Small intestine (tissue), 16 donors: ENCODE measurements at places on chromosomes 3 and 15. TPM values are rescaled to one million over a fixed set of nuclear protein-coding genes. Genes with fewer than 3 reads are reported as not detected.
A peak's percentile ranks its signal among the peaks of the same experiment; 100 is the strongest.

- H3K4me3 ChIP-seq, result no peak overlapping the region
- H3K27me3 ChIP-seq, result no peaks in the 10 kb centered on the region
- no peak for DNase-seq
- peaks cover 13% of the 10 kb centered on the region for H3K4me1 ChIP-seq
These were observed 78.7 kb upstream of the TSC22D2 start for GRCh38 chr3:150329408-150329807.

DNA sequence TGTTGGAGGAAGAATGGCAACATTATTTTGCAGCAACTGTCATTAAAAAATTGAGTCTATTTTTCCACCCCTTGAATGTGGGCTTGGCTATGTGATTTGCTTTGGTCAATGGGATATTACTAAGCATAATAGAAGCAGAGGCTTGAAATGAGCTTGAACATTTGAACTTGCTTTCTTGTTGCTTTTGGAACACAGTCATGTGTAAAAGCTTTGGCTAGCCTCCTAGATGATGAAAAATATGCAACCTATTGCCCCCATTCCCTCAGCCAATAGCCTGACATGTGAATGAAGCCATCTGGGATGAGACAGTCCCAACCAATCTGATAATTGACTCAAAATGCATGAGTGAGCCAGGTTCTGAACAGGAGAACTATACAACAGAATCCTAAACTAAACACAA, 78.4 kb downstream of the PLSCR2 start:
- no peaks in the 10 kb centered on the region for H3K36me3 ChIP-seq
- no peak overlapping the region for H3K27ac ChIP-seq
- no peak for DNase-seq
- no peaks in the 10 kb centered on the region for H3K4me1 ChIP-seq

DNA sequence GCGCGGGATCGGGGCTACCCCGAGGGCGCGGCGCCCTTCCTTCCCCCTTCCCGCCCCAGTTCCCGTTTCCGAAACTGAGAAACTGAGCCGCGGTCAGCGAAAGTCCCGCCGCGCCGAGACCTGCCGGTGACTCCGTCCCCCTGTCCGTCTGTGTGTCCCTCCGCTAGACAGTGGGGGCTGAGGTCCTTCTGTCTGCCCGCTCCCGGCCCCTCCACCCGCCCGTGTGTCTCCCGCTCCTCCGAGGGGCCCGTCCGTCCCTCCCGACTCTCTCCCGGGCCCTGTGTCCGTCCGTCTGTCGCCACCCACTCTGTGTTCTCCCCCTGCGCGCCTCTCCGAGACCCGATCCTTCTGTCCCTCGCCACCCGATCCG, 426 bp downstream of the PRKCD start:
- peak overlapping the region; percentile 95 for H3K27ac ChIP-seq
- peaks cover 71% of the 10 kb centered on the region for H3K4me1 ChIP-seq
- no peaks in the 10 kb centered on the region for H3K27me3 ChIP-seq

DNA sequence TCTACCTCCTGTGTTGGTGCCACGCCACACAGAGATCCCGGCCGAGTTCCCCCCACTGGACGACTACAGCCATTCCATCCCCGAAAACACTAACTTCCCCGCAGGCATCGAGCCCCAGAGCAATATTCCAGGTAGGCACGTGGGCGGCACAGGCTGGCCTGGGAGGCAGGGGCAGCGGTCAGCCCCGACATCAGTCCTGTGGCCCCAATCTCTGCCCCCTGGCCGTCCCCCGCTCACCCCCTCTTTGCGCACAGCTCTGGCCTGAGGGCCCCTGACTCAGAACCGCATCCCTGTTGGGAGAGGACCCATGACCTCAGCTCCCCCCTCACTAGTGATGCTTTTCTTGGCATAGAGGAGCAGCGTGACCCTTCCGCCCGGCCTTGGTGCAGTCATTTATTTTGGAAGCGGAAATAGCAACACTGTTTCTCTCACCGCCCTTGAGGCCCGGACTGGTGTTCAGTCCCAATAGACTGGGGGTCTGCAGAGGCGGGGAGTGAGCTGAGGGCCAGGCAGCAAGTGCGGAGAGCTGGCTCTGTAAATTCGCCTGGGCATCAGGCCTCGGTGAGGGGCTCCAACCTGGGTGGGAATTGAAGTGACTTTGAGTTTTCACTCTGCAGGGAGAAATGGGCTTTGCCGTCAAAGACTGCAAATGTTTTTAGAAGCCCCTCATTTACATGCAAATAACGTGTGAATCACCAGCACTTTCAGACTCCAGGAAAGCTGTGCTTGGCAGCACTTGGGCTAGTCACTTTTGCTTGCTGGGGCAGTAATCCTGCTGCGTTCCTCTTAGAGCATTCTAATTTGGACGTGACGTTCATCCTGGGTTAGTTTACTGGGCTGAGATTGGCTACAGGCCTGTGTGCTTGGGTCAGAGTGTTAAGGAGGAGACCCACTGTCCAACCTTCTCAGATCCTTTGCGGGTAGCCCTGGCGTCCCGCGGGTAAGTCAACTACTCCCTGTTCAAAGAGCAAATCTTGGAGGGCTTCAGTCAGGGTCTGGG, 88.9 kb downstream of the AAGAB start:
- DNase-seq, result no peak
- no peak overlapping the region for H3K27ac ChIP-seq
- no peaks in the 10 kb centered on the region for H3K27me3 ChIP-seq
- H3K4me1 ChIP-seq, result peaks cover 5% of the 10 kb centered on the region
- H3K36me3 ChIP-seq, result peaks cover 5% of the 10 kb centered on the region

GRCh38 chr3:32176989-32177701, 61.3 kb upstream of the CMTM8 start:
- peak; percentile 84 for DNase-seq
- no peak overlapping the region for H3K4me3 ChIP-seq
- H3K4me1 ChIP-seq, result no peaks in the 10 kb centered on the region
- no peak overlapping the region for H3K27ac ChIP-seq
- no peaks in the 10 kb centered on the region for H3K27me3 ChIP-seq

DNA sequence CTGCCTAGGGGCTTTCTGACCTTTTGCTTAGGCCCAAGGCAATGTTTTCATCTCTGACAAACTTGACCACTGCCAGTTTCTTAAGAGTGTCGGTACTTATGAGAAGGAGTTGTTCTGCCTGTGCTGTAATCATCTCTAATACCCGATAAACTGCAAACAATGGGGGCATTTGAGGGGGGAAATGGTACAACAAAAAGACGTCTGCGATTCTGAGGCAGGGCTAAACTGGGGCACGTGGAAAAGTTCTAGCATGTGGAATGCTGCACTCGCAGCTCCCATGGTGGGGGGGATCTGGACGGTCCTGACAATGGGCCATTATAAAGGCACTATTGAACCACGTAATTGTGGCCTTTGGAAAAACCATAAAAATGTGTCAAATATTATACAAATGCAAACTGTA, 73.1 kb upstream of the SAMMSON start:
- H3K4me3 ChIP-seq, result no peak overlapping the region
- H3K27me3 ChIP-seq, result no peaks in the 10 kb centered on the region
- H3K4me1 ChIP-seq, result no peaks in the 10 kb centered on the region
- DNase-seq, result no peak
- no peaks in the 10 kb centered on the region for H3K36me3 ChIP-seq
- H3K27ac ChIP-seq, result no peak overlapping the region

DNA sequence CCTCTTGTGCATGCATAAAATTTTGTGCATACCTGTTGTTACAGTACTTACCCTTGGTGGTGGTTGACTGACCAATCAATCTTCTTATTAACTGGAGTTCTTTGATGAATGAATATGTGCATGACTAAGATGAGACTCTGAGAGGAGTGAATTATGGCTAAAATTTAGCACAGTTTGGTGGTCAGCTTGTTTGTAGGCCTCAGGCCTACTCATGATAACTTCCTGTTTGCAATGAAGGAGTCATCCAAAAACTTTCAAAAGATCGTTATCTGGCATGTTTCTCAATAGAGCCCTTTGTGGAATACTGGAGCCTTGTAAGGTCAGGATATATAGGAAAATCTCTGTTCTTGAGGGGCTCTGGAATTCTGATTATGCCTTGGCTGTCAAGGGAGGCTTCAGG, 66.5 kb downstream of the LEKR1 start:
- H3K27me3 ChIP-seq, result no peaks in the 10 kb centered on the region
- no peak overlapping the region for H3K4me3 ChIP-seq
- DNase-seq, result no peak
- H3K36me3 ChIP-seq, result no peaks in the 10 kb centered on the region

- DNase-seq, result no peak
- no peak overlapping the region for H3K27ac ChIP-seq
- no peaks in the 10 kb centered on the region for H3K27me3 ChIP-seq
- no peaks in the 10 kb centered on the region for H3K4me1 ChIP-seq
These were observed 18.1 kb upstream of the AGBL1 start for GRCh38 chr15:86061581-86061980.

DNA sequence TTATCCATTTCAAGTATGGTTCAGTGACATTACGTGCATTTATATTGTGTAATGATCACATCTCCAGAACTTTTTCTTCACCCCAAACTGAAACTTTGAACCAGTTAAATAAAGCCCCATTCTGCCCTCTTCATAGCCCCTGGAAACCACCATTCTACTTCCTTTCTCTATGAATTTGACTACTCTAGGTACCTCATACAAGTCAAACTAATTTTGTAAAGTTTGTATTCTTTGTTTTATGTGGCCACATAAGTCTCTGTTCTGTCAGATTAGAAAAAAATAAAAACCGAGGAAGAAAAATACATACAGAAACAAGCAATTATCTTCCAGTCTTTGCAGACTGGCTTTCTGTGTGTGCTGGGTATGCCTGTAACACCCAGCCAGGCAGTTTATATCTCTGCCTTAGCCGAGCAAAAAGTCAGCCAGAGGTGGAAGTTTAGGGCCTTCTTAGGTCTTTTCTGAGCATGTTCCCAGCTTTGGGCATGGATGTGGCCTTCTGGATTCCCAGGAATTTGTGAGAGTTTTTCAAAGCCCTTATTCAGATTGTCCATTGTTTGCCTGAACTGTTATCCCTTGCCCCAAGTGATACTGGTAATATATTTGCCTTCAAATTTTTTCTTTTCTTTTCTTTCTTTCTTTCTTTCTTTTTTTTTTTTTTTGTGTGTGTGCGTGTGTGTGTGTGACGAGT, 6.0 kb upstream of the GRAMD1C start:
- DNase-seq, result no peak
- no peaks in the 10 kb centered on the region for H3K27me3 ChIP-seq
- no peak overlapping the region for H3K4me3 ChIP-seq
- no peaks in the 10 kb centered on the region for H3K36me3 ChIP-seq
- H3K4me1 ChIP-seq, result no peaks in the 10 kb centered on the region

- no peak overlapping the region for H3K4me3 ChIP-seq
- H3K4me1 ChIP-seq, result peaks cover 13% of the 10 kb centered on the region
- H3K27ac ChIP-seq, result no peak overlapping the region
These were observed 24.3 kb downstream of the VIPR1 start for GRCh38 chr3:42526616-42527367.

DNA sequence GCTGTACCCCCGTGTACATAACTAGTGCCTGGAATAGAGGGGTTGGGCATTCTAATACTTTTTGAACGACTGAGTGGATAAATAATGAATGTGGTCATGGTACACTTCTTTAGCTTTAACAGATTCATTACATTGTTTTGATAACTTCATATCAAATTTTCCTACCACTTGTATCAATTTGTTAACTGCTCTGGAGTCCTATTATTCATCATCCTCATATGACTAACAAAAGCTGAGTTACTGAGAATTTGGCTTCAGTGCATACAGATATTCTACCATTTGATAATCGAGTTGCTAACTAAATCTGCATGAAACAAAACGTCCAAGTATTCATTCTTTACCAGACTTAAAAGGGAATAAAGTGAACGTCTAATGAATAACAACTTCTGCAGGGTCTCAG, 31.7 kb downstream of the FRMD5 start:
- H3K4me1 ChIP-seq, result no peaks in the 10 kb centered on the region
- H3K27ac ChIP-seq, result no peak overlapping the region
- H3K27me3 ChIP-seq, result no peaks in the 10 kb centered on the region
- DNase-seq, result no peak
- H3K4me3 ChIP-seq, result no peak overlapping the region

GRCh38 chr15:49978121-49978520, 140.9 kb downstream of the ATP8B4 start:
- no peak for DNase-seq
- H3K27me3 ChIP-seq, result no peaks in the 10 kb centered on the region
- H3K4me1 ChIP-seq, result no peaks in the 10 kb centered on the region

- no peak overlapping the region for H3K27ac ChIP-seq
- no peaks in the 10 kb centered on the region for H3K4me1 ChIP-seq
- H3K27me3 ChIP-seq, result no peaks in the 10 kb centered on the region
- no peak for DNase-seq
- no peak overlapping the region for H3K4me3 ChIP-seq
These were observed 350.5 kb upstream of the COL8A1 start for GRCh38 chr3:99287876-99288275.

DNA sequence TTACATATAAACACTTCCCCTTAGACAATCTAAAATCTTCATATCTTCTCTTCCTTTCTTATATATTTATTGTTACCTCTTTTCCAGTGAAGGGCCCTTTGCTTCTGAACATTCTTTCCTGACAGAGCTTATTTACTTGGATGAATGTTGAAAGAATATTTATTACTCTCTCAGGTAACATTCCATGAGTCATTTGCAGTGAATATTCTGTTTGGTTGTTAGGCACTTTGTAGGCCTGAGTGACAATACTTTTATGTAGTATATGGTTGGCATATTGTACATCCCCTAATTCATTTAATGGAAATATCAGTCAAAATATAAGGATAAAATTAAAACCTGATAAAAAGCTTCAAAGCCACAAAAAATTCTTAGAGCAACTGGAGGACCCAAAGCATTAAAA, 260.9 kb upstream of the KCNMB2 start:
- peak; percentile 43 for DNase-seq
- peaks cover 3% of the 10 kb centered on the region for H3K36me3 ChIP-seq
- H3K4me3 ChIP-seq, result no peak overlapping the region
- no peaks in the 10 kb centered on the region for H3K4me1 ChIP-seq
- no peak overlapping the region for H3K27ac ChIP-seq

Gene PRSS50
- not detected for polyA plus RNA-seq

Gene CSPG5
- polyA plus RNA-seq, result 0.37 TPM

DNA sequence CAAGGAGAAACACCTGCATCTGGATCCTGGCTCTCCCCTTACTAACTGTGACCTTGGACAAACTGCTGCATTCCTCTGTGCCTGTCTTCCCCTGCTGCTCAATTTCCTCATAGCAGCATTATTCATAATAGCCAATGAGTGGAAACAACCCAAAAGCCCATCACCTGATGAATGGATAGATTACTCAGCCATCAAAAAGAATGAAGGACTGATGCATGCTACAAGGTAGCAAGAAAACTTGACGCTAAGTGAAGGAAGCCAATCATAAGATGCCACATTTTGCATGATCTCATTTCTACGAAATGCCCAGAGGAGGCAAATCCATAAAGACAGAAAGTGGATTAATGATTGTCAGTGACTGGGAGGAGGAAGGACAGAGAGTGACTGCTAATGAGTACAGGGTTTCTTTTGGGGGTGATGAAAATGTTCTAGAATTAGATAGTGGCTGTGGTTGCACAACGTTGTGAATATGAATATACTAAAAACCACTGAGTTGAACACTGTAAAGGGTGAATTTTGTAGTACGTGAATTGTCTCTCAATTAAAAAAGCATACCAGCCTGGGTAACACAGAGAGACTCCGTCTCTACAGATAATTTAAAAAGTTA, 11.2 kb downstream of the IGDCC4 start:
- H3K36me3 ChIP-seq, result no peaks in the 10 kb centered on the region
- no peak for DNase-seq
- no peak overlapping the region for H3K4me3 ChIP-seq
- no peak overlapping the region for H3K27ac ChIP-seq
- no peaks in the 10 kb centered on the region for H3K4me1 ChIP-seq
